ENCODE measurements at places on chromosomes 1 and 21.

- no peaks in the 10 kb centered on the region for H3K4me1 ChIP-seq
- H3K27me3 ChIP-seq, result peaks cover 23% of the 10 kb centered on the region
- DNase-seq, result no peak
- no peak overlapping the region for H3K4me3 ChIP-seq
Measured at GRCh38 chr1:42369471-42369870, 11.1 kb upstream of the RIMKLA start.

GRCh38 chr1:96498744-96499340, 222.7 kb upstream of the PTBP2 start:
- peaks cover 2% of the 10 kb centered on the region for H3K27me3 ChIP-seq
- no peaks in the 10 kb centered on the region for H3K36me3 ChIP-seq
- DNase-seq, result no peak
- no peaks in the 10 kb centered on the region for H3K4me1 ChIP-seq

DNA sequence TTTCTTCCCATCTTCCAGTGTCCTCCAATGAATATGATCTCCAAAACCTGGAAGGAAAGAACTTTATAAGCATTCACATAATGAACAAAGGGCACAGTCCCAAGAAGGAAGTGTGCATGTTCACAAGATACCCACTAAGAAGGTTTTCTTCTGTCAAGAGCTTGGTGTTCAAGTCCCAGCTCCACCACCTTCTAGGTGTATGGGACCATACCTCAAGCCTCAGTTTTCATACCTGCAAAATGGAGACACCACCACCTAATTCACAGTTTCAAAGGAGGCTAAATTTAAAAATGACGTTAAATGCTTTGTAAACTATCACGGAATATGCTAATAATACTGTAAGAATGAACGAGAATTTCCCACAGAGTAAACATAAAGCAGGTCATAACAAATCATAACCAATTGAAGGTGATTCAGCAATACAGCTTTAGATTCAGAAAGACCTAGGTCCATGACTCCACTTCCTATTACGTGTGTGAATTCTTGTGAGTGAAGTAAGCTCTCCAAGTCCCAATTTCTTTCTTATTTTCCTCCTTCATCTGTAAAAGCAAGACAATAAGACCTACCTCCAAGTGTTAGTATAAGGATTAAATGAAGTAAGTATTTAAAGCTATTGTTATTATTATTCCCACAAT, 8.1 kb upstream of the KTI12 start:
- no peak for DNase-seq
- no peak overlapping the region for H3K4me3 ChIP-seq
- H3K4me1 ChIP-seq, result peaks cover 7% of the 10 kb centered on the region
- H3K36me3 ChIP-seq, result peaks cover 19% of the 10 kb centered on the region
- H3K27ac ChIP-seq, result no peak overlapping the region
- H3K27me3 ChIP-seq, result no peaks in the 10 kb centered on the region

DNA sequence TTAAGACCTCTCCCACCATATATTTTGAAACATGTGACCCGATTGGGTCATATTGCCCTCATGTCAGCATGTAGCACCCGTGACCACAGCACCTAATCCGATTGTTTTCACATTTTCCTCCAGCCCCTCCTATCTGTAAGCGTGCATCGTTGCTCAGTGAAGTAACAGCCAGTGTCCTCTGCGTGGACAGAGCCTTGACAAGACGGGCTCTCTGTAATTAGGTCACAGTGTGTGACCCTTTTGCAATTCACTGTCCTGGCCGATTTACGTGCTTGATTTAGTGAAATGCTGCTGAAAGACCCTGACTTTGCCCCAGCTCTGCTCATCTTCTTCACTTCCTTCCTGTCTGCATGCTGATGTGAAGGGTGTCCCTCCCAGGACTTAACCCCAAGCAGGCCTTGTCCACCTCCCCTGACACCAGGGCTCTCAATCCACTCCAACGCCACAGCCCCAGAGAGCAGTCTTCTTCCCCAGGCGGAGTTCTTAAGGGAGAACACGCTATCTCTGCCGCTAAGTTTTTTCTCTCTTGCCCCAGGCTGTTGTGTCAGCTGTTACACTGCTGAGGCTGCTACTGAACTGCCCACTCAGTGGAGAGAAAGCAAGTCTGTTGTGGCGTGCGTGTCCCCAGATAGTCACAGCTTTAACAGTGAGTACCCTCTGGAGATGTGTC, 19.4 kb downstream of the URB2 start:
- H3K36me3 ChIP-seq, result peaks cover 37% of the 10 kb centered on the region
- no peak for DNase-seq
- no peaks in the 10 kb centered on the region for H3K27me3 ChIP-seq
- H3K27ac ChIP-seq, result peak overlapping the region; percentile 28

DNA sequence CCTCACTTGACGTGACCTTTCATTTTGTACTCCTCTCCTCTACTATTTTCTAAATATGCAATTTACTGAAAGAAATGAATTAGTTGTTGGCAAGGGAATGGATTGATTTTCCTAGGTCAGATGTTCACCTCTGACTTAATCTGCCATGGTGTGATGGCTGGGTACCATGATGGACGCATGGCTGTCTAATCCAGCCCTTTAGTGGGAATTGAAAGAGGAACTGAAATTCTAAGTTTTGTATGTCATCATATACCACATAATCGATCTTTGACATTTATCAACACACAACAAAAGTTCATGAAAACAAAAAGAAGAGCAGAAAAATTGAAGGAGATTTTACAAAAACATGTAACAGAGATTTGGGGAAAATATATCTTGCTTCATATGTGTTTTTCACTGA, 331.3 kb upstream of the SNX7 start:
- H3K36me3 ChIP-seq, result no peaks in the 10 kb centered on the region
- no peak overlapping the region for H3K27ac ChIP-seq
- no peak for DNase-seq
- no peak overlapping the region for H3K4me3 ChIP-seq

DNA sequence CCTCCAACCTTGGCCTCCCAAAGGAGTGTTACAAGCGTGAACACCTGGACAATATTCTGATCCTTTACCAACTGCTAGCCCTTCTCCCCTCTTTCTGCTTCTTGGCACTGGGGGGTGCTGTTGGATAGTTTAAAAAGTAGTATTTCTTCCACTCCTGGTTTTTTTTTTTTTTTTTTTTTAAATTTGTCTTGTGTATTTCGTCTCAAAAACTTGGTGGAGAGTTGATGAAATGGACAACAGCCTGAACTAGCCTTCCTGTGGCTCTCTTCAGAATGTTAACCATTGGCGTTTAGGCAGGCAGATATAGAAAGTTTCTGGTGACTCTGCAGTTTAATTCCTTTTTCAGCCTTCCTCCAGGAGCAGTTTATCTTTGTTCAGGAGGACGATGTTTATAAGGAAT, 69.7 kb upstream of the USP24 start:
- peaks cover 3% of the 10 kb centered on the region for H3K4me1 ChIP-seq
- no peak overlapping the region for H3K27ac ChIP-seq
- no peaks in the 10 kb centered on the region for H3K36me3 ChIP-seq
- no peaks in the 10 kb centered on the region for H3K27me3 ChIP-seq
- H3K4me3 ChIP-seq, result no peak overlapping the region

DNA sequence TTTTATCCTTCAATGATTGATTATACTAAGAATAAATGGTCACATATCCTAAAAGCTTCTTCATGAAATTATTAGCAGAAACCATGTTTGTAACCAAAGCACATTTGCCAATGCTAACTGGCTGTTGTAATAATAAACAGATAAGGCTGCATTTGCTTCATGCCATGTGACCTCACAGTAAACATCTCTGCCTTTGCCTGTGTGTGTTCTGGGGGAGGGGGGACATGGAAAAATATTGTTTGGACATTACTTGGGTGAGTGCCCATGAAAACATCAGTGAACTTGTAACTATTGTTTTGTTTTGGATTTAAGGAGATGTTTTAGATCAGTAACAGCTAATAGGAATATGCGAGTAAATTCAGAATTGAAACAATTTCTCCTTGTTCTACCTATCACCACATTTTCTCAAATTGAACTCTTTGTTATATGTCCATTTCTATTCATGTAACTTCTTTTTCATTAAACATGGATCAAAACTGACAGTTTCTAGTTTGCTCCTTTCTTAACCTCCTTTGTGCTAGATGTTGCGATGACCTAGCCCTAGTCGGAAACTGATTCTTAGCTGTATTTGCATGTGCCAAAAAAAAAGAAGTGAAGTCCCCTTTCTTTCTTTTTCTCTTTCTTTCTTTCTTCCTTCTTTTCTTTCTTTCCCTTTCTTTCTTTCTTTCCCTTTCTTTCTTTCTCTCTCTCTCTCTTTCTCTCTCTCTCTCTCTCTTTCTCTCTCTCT, 45.1 kb downstream of the MAP3K7CL start:
- no peak for DNase-seq
- no peaks in the 10 kb centered on the region for H3K27me3 ChIP-seq
- H3K4me1 ChIP-seq, result peaks cover 6% of the 10 kb centered on the region
- H3K36me3 ChIP-seq, result peaks cover 4% of the 10 kb centered on the region
- H3K4me3 ChIP-seq, result no peak overlapping the region

- DNase-seq, result no peak
- H3K27me3 ChIP-seq, result no peaks in the 10 kb centered on the region
- H3K36me3 ChIP-seq, result no peaks in the 10 kb centered on the region
Measured at GRCh38 chr1:57590978-57591377, 167.1 kb upstream of the DAB1 start.

GRCh38 chr1:110671361-110671760, 3.4 kb downstream of the KCNA3 start:
- H3K4me1 ChIP-seq, result peaks cover 39% of the 10 kb centered on the region
- DNase-seq, result no peak

GRCh38 chr1:173451981-173452380, 25.2 kb upstream of the PRDX6 start:
- H3K36me3 ChIP-seq, result peaks cover 44% of the 10 kb centered on the region
- no peak overlapping the region for H3K27ac ChIP-seq
- H3K4me3 ChIP-seq, result no peak overlapping the region
- peaks cover 16% of the 10 kb centered on the region for H3K4me1 ChIP-seq

- peaks cover 24% of the 10 kb centered on the region for H3K27me3 ChIP-seq
- no peaks in the 10 kb centered on the region for H3K4me1 ChIP-seq
- no peak overlapping the region for H3K4me3 ChIP-seq
- H3K27ac ChIP-seq, result no peak overlapping the region
- H3K36me3 ChIP-seq, result no peaks in the 10 kb centered on the region
Measured at GRCh38 chr21:26961698-26962097, 5.2 kb downstream of the ADAMTS5 start.

DNA sequence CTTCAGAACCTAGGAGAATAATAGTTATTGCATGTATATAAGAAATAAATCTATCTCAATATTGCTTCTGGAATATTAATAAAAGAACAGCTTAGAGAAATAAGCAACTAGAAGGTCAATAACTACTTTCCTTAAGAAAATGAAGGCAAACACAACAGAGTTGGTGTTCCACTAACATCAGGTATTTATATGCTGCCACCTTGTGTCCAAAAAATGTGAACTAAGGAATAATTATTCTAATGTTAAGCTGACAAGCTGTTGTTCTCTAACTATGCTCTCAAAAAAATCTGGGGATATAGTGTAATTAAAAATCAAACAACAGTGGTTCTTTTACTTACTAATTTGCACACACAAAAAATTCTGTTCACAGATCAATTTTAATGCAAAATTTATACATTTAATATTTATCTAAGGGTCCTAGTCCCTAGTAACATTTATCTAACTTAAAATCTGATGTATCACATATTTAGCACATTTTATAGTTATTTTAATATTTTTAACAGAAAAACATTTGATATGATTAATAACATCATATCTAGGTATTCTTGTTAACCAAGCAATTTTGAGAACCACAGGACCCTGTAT, 39.6 kb downstream of the UCHL5 start:
- DNase-seq, result no peak
- H3K27me3 ChIP-seq, result no peaks in the 10 kb centered on the region
- peaks cover 12% of the 10 kb centered on the region for H3K36me3 ChIP-seq
- H3K27ac ChIP-seq, result no peak overlapping the region
- no peak overlapping the region for H3K4me3 ChIP-seq
- no peaks in the 10 kb centered on the region for H3K4me1 ChIP-seq

DNA sequence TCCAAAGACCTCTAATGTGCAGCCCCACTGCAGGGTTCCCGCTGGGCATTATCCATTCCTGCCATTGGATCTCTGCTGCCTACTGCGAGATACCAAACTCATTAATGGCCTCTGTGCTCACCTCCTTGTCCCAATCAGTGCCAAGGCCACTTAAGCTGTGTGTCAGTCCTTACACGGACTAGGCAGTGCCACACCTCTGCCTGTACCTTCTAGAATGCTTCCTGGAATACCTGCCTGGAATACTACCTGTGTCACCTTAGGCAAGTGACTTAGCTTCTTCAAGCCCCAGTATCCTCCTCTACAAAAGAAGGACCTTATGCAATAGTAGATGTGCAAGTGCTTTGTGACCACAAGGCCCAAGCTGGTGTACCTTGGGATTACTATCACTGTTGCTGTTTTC, 100.1 kb downstream of the FOXD2 start:
- peaks cover 3% of the 10 kb centered on the region for H3K4me1 ChIP-seq
- H3K27ac ChIP-seq, result no peak overlapping the region
- H3K27me3 ChIP-seq, result peaks cover 25% of the 10 kb centered on the region

DNA sequence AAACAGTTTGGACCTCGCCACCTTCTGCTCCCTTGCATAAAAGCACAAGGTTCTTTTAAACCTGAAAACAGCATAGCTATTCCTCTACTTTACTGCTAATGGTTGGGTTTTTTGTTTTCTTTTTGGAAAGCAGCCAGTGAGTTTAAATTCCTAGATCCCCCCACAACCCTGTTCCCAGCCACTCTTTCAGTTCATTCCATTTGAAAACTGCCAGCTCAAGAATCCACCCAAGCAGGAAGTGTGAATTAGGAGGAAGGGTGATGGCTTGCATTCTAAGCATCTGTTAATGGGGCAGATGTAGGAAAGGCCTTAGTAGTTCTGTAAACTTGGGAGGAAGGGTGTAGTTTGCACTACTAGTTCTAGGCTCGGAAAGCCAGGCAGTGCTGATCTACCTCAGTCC, 172.9 kb upstream of the HOOK1 start:
- no peaks in the 10 kb centered on the region for H3K27me3 ChIP-seq
- no peaks in the 10 kb centered on the region for H3K4me1 ChIP-seq

- no peaks in the 10 kb centered on the region for H3K36me3 ChIP-seq
- DNase-seq, result no peak
- no peak overlapping the region for H3K4me3 ChIP-seq
- no peaks in the 10 kb centered on the region for H3K27me3 ChIP-seq
Measured at GRCh38 chr1:209062863-209063262, 520.7 kb upstream of the CAMK1G start.

GRCh38 chr1:171357179-171357578, 43.2 kb downstream of the FMO4 start:
- no peak overlapping the region for H3K4me3 ChIP-seq
- no peaks in the 10 kb centered on the region for H3K27me3 ChIP-seq
- DNase-seq, result no peak
- no peaks in the 10 kb centered on the region for H3K4me1 ChIP-seq
- H3K36me3 ChIP-seq, result no peaks in the 10 kb centered on the region
- H3K27ac ChIP-seq, result no peak overlapping the region

Measured in T-helper 2 cell treated with Interferon-gamma antibody and Interleukin-4, amounts not matched to agents 5 μg/mL and 100 μg/mL, for 36 hours (primary cell).